ENCODE measurements at places on chromosomes 6 and 20.
A peak's percentile ranks its signal among the peaks of the same experiment; 100 is the strongest.

DNA sequence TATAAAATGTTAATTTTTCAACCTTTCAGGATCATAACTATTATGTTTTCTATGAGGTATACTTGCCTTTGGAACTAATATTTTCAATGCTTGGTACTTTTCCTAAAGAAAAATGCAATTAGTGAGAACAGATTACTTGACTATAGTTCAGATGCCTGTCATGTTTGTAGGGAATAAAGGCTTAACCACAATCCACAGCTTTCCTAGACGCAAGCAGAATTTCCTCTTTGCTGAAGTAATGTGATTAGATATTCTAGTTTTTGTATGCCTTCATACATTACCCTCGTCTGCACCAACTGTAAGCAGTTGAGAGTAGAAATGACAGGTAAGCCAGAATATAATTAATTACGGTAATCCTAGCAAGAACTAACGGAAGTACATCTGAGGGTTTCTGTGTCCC is 581.4 kb upstream of the MMS22L start:
- DNase-seq = no peak

DNA sequence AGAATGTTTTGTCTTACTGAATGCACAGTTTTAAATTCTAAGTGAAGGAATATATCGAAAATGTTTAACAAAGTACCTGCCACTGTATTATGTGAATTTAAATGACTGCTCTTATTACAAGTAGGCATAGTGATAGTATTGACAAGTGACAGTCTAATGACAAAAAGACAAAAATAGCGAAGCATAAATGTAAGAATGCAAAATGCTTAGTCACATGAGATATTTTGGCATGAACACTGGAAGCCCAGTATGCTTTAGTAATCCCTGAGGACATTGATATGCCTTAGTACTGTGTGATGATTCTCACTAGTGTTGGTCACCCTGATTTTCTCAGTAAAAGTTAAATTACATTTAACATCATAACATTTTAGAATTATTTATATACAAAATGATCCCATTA is 153.5 kb downstream of the EYA4 start:
- DNase-seq = no peak

DNA sequence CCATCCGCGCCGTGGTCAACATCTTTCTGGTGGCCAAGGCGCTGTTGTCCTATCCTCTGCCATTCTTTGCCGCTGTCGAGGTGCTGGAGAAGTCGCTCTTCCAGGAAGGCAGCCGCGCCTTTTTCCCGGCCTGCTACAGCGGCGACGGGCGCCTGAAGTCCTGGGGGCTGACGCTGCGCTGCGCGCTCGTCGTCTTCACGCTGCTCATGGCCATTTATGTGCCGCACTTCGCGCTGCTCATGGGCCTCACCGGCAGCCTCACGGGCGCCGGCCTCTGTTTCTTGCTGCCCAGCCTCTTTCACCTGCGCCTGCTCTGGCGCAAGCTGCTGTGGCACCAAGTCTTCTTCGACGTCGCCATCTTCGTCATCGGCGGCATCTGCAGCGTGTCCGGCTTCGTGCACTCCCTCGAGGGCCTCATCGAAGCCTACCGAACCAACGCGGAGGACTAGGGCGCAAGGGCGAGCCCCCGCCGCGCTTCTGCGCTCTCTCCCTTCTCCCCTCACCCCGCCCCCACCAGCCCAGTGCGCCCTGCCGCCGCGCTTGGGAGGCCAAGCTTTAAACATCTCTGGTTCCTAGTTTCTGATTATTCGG is 4.0 kb downstream of the SLC32A1 start:
- DNase-seq = no peak

- DNase-seq = no peak
Measured at GRCh38 chr20:58056921-58057686, 171.3 kb downstream of the ANKRD60 start.

- peak; percentile 48 for DNase-seq
Measured at GRCh38 chr20:25246182-25246999, 1.5 kb upstream of the PYGB start.

DNA sequence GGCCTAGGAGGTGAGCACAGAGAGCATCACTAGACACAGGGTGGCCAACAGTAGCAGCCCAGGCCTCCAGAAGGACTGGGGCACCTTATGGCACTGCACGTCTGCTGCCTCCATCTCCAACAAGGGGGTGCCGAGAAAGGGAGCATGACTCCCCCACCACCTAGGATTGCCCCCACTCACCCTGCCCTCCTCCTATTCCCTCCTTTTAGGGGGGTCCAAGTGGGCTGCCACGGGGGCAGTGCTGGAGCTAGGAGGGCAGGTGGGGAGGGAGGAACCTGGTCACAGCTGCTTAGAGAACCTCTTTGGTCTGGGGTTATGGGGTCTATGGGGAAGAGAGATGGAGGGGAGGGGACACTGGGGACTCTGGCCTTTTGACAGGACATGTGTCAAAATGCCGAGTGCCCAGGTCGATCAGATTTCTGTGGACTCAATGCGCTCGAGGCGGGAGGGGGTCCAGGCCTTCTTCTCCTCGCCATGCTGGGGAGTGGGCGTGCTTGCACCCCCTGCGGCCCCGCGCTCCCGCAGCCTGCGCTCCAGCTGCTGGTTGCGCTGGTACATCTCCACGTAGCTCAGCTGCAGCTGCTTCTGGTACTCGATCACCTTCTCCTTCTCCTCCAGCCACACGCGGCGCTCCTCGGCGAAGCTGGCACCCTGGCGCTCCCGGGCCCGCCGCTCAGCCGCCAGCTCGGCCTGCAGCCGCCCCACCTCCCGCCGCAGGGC is 4.5 kb upstream of the FASTKD5 start:
- no peak for DNase-seq

DNA sequence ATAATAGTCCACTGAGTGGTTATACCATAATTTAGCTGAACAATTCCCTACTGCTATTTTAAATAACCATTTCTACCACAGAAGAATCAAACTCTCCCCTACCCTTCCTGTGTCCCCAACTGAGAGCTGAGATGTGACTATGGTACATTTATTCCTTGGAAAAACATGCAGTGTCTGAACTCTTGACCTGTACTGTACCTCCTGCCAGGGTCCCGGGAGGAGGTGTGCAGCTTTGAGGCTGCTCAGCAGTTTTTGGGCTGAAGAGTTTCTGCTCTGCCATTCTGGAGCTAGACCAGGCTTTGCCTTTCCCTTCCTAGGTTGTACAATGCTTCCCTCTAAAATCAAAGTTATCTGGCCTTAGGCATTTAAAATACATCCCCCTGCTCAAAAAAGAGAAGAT is 275.1 kb upstream of the SGK1 start:
- DNase-seq = no peak

DNA sequence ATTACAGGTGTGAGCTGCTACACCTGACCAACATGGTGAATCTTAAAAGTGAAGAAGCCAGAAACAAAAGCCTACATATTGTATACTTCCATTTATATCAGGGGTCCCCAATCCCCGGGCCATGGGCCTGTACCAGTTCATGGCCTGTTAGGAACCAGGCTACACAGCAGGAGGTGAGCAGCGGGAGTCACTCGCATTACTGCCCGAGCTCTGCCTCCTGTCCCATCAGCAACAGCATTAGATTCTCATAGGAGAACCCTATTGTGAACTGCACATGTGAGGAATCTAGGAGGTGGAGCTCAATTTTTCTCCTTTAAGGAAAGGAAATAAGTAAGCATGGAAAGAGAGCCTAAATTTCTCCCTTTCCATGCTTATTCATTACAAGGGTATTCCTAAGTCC is 21.7 kb downstream of the CSNK2A1 start:
- no peak for DNase-seq

DNA sequence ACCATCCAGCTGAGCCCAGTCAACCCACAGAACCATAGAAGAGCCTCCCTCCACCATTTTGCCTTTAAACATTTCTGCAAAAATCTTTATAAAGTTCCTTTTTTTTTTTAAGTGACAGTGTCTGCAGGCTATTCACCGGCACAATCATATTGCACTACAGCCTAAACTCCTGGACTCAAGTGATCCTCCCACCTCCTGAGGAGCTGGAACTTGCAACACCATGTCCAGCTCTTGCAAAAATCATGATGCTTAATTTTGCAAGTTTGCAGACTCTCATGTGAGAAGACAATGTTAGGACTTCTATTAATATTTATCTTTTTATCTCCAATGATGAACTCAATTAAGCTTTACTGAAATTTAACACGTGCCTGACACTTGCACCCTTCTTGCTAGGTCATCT is 88.8 kb downstream of the INSM1 start:
- no peak for DNase-seq

DNA sequence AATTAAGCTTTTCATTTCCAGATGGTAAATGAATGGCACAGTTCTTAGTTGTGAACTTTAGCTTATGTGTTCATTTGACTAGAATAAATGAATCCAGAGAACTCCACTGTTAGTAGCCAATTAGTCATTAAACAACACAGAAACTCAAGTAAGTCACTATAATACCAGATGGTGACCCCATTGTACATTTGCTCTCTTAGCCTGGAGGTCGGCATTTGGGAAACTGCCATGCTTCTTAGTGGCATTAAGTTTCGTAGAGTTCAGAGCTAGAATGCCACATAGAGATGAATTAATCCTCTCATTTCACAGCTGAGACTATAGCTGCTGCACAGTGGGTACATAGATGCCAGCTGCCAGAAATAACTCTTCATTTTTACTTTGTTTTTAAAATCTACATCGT is 10.8 kb upstream of the DTNBP1 start:
- DNase-seq = no peak

DNA sequence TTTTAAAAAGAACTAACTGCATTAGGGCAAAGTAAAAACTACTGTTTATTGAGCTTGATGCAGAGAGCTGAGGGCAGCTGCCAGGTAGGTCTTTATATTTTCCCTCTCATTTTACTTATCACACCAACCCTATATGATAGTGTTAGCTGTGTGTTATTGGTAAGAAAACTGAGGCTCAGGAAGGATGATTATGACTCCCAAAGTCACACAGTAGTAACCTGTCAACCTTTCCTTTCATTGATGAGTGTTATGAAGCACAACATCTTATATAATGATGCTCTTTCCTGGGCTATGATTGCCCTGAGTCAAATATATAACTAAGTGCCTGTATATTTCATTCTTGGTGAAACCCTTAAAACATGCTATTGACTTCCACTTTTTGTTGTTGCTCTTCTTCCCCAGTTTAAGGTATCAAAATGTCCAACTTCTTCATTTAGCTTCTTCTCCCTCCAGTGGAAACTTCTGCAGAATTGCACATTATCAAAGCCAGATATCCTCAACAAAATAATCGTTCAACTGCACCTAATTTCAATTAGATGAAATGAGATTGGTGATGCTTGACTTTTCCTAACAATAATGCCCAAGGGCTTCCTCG is 8.1 kb downstream of the GFOD1 start:
- DNase-seq = no peak

DNA sequence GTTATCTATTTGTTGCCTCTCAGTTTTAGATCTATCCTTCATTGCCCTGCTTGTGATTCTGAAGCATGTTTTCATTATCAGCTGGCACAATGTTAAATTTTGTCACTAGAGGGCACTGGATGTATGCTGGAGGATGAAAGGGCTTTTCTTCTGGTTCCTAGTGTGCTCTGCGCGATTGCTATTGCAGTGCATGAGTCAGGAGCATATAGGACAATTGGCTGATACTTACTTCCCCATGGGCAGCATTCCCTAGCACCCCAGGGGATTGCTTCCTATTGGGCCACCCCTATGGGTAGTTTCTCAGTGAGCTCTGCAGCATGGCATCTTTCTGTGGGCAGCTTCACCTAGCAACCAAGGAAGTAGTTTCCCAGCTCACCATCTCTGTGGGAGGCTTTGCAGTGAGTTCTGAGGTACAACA is 280.3 kb upstream of the SYNCRIP start:
- no peak for DNase-seq

DNA sequence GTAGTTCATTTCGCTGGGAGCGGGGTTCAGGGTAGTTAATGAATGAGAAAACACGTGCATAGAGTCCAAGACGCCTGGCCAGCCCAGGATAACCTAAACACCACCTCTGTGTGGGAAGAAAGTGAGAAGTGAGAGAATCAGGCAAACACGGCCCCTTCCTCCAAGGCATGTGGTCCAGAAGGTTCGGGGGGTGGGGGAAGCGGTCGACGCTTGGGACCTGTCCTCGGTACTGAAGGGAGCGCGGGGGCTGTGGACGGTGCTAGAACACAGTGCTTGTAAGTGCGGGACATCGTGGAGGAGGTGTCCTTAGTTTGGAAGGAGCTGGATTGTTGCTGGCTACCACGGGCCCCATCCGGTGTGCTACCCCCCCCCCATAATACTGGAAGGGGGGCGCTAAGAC is 1.7 kb upstream of the VSTM2L start:
- no peak for DNase-seq
